ENCODE measurements at places on chromosomes 1 and 21.

GRCh38 chr1:41809692-41810091 is 109.0 kb downstream of the HIVEP3 start:
- DNase-seq: no peak

GRCh38 chr1:87794788-87795614 is 466.3 kb downstream of the LMO4 start:
- DNase-seq: peak; percentile 91

GRCh38 chr21:37869661-37870060 is 46.6 kb downstream of the KCNJ6 start:
- no peak for DNase-seq

GRCh38 chr21:32282992-32283391 is 4.1 kb upstream of the MIS18A start:
- DNase-seq: no peak

DNA sequence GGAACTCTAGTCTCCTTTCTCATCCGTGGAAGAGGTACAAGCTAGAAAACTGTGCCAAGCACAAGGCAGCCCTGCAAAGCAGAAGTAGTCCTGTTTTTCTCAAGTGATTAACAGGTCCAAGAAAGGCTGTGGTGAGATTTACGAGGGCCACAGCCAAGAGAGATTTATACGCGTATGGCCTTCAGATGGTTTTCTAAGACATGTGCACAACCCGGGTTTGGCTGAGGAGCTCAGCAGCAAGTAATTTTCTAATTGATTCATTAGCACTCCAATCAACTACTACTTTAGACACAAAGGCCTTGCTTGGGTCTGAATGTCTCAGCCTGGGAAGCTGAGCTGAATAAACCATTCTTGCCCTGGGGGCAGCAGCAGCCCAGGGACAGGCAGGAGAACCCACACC is 55.8 kb downstream of the SSBP3 start:
- no peak for DNase-seq
